Chondrocyte (in vitro differentiated cells): ENCODE measurements at places on chromosomes 5 and 9. TPM values are rescaled to one million over a fixed set of nuclear protein-coding genes. Genes with fewer than 3 reads are reported as not detected.

The SPINK4 gene
- not detected in 3 replicates for total RNA-seq

The C5orf46 gene
- total RNA-seq = 7.8 to 9.8 TPM in 2 of 3 replicates, not detected in the other

- peaks cover 2% of the 10 kb centered on the region for H3K36me3 ChIP-seq
- no peaks in the 10 kb centered on the region for H3K27me3 ChIP-seq
- H3K4me1 ChIP-seq = peaks cover 26% of the 10 kb centered on the region
- no peak overlapping the region for H3K27ac ChIP-seq
These were observed 98.1 kb upstream of the FER start for GRCh38 chr5:108649646-108650045.

- no peaks in the 10 kb centered on the region for H3K27me3 ChIP-seq
- no peak overlapping the region for H3K4me3 ChIP-seq
- peaks cover 6% of the 10 kb centered on the region for H3K36me3 ChIP-seq
- no peak overlapping the region for H3K27ac ChIP-seq
These were observed 124.6 kb upstream of the PDE4D start for GRCh38 chr5:60018091-60018490.

DNA sequence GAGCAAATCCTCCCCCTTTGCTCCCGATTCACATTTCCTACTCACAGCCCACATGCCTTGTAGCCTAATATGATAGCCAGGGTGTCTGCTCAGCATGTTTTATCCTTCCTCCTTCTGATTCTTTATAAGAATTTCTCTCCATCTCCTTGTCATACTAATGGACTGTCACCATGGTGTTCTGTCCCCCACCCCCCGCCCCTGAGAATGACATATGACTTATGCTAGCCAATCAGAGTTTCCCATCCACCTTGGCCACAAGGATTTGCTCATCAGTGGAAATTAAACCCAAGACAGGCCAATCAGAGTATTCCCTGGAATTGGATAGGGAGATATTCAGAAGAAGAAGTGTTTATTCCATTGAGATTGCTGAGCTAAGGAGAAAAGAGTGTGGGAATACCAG, 16.0 kb downstream of the ABLIM3 start:
- H3K27me3 ChIP-seq = no peaks in the 10 kb centered on the region
- H3K27ac ChIP-seq = no peak overlapping the region
- H3K4me3 ChIP-seq = no peak overlapping the region
- H3K4me1 ChIP-seq = peaks cover 32% of the 10 kb centered on the region
- no peaks in the 10 kb centered on the region for H3K36me3 ChIP-seq

- peaks cover 3% of the 10 kb centered on the region for H3K4me1 ChIP-seq
- no peaks in the 10 kb centered on the region for H3K27me3 ChIP-seq
- H3K27ac ChIP-seq = no peak overlapping the region
- no peak overlapping the region for H3K4me3 ChIP-seq
These were observed 859.6 kb upstream of the SEMA6A start for GRCh38 chr5:117434254-117434653.

GRCh38 chr9:456365-456764, 241.7 kb downstream of the DOCK8 start:
- H3K4me3 ChIP-seq = no peak overlapping the region
- H3K27me3 ChIP-seq = peaks cover 36% of the 10 kb centered on the region
- no peaks in the 10 kb centered on the region for H3K36me3 ChIP-seq
- H3K4me1 ChIP-seq = no peaks in the 10 kb centered on the region

DNA sequence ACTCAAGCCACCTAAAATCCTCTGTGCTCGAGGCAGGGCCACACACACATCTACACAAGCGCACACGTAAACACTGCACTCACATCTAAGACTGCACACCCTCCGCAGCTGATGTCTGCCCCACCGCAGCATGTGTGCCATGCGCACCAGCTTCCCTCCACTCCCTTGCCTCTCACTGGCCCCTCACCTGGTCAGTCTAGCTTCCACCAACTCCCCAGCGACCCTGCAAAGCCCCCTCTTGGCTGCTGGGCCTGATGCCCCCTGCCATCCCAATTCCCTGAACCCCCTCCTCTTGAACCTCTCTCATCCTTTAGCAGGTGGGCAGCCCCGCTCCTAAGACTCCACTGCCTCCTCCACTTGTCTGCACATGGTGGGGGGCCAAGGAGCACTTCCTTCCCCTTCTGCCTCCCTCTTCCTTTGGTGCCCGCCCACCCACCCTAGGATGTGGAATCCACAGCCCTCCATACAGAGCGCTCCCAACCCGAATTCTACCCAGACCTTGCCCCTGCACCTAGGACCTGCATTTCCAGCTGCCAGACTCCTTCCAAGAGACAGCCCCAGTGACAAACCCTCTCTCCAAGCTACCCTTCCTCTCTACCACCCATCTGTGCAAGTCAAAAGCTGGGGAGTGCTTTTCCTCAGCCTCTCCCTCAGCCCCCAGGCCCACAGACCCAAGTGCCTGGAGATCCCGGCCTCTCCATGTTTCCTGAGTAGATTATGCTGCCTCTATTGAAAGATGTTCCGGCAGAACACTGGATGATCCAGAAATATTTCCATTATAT, 23.9 kb downstream of the ADAMTS2 start:
- no peaks in the 10 kb centered on the region for H3K27me3 ChIP-seq
- H3K36me3 ChIP-seq = no peaks in the 10 kb centered on the region
- no peak overlapping the region for H3K4me3 ChIP-seq
- H3K27ac ChIP-seq = no peak overlapping the region

GRCh38 chr5:142428773-142429473, 104.1 kb upstream of the SPRY4 start:
- DNase-seq = no peak
- no peak overlapping the region for H3K4me3 ChIP-seq
- H3K4me1 ChIP-seq = peaks cover 30% of the 10 kb centered on the region
- H3K36me3 ChIP-seq = no peaks in the 10 kb centered on the region
- H3K27ac ChIP-seq = no peak overlapping the region

GRCh38 chr5:151255621-151256286, 2.8 kb downstream of the GM2A start:
- no peak overlapping the region for H3K4me3 ChIP-seq
- no peak overlapping the region for H3K27ac ChIP-seq
- peaks cover 15% of the 10 kb centered on the region for H3K4me1 ChIP-seq
- DNase-seq = no peak

GRCh38 chr9:105359892-105360291, 87.9 kb upstream of the FSD1L start:
- no peak overlapping the region for H3K4me3 ChIP-seq
- no peaks in the 10 kb centered on the region for H3K4me1 ChIP-seq
- H3K27ac ChIP-seq = no peak overlapping the region
- H3K27me3 ChIP-seq = no peaks in the 10 kb centered on the region

DNA sequence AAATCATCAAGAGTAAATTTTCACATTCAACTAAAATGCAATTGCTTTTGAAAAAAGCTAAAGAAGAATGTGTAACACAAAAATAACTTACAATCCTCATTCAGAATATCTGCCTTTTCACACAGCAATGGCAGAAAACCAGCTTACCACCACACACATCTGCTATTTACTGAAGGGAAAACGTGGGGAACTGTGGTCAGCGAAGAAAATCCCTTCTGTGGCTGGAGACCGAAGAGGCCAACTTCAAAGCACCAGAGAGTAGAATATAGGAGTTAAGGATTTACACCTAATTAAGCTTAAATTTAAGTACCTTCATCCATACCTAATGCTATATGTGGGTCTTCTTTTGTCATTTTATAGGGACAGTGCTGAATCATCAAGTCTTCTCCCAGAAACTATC, 339.6 kb downstream of the DEPDC1B start:
- no peaks in the 10 kb centered on the region for H3K36me3 ChIP-seq
- no peaks in the 10 kb centered on the region for H3K27me3 ChIP-seq
- no peak overlapping the region for H3K27ac ChIP-seq
- H3K4me3 ChIP-seq = no peak overlapping the region

DNA sequence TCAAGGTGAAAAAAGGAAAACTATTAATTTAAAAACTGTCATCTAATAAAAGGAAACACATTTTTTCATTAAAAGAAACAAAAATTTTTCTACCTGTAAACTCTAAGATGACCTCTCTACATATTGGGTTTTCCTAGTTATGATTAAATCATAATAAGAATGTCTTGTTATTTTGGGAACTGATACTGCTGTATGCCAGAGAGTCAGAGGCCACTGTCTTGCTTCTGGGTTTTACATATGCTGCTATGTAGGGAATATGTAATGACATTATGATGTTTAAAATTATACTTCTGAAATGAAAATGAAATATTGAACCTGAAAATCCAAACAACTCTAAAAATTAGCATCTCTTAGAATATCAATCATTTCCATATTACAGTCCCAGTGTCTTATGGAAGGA, 63.7 kb downstream of the FEM1C start:
- H3K4me3 ChIP-seq = no peak overlapping the region
- H3K4me1 ChIP-seq = no peaks in the 10 kb centered on the region
- no peaks in the 10 kb centered on the region for H3K36me3 ChIP-seq
- DNase-seq = no peak
- no peak overlapping the region for H3K27ac ChIP-seq

DNA sequence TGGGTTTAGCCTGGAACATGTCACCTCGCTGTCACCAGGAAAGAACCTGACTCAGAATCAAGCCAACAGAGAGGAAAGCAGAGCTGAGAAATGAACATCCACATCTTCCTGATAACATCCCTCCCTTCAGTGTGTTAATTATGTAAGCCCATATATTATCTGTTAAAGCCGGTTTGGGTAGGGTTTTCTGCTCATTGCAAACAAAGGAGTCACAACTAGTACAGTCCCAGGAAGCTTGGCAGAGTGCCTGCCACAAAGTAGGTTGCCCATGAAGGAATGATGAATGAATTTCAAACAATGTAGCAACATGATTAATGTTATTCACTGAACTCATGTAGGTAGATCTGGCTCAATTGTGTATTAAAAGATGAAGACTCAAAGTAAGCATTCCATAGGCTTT, 10.4 kb upstream of the PPARGC1B start:
- no peak for DNase-seq
- H3K27ac ChIP-seq = no peak overlapping the region
- no peaks in the 10 kb centered on the region for H3K4me1 ChIP-seq
- no peak overlapping the region for H3K4me3 ChIP-seq

DNA sequence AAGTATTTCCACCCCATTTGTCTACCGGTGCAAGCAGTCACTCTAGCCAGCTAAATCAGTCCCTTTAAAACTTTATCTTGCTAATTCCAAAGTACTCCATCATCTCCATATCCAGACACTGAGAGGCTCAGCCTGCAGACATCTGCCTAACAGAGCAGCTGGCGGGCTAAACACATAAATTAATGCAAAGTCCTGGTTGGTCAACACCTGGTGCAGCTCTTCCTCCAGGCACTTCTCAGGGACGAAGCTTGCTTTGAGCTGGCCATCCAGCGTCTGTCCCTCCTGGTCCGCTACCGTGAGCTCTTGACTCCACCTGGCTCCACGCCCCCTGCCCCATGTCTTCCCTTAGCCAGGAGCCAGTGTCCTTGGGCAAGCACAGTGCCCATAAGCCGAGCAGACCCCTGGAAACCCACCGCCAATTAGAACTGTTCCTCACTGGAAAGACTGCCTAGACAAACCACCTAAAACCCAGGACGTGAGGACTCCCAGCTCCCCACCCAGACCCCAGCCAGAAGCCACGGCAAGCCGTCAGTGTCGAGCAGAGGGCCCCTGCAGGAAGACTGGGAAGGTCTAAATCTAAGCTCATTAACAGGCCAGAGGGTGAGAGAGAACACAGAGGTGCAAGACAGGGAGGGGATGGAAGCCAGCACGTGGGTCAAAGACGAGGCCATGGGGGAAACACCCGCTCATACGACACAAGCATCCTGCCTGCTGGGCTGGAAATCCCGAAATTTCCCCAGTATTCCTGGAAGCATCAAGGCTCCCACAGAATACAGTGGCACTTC, 120.0 kb downstream of the COL23A1 start:
- no peaks in the 10 kb centered on the region for H3K36me3 ChIP-seq
- no peak for DNase-seq
- H3K4me3 ChIP-seq = no peak overlapping the region
- no peaks in the 10 kb centered on the region for H3K27me3 ChIP-seq
- peaks cover 15% of the 10 kb centered on the region for H3K4me1 ChIP-seq
